ENCODE measurements at places on chromosomes 2 and 18. TPM values are rescaled to one million over a fixed set of nuclear protein-coding genes. Genes with fewer than 3 reads are reported as not detected.

DNA sequence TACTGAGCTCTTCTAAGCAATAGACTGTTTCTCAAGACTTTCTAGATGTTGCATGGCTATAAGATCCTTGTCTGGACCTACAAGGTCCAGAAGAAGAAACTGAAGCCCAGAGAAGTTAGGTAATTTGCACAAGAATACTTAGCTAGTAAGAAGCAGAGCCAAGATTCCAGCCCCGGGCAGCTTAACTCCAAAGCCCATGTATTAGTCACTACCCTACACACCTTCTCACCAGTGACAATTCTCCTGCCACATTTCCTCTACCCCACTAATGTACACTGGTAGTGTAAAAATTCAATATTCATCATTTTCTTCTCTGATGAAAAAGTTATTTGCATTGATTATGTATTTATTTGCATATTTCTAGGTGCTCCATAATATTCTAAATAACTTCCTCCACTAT lies 95.5 kb upstream of the CREB1 start:
- DNase-seq, result no peak

- no peak for DNase-seq
These were observed 8.6 kb upstream of the SOCS6 start for GRCh38 chr18:70280007-70280925.

Gene GPR75
- 0.29 TPM for polyA plus RNA-seq

- no peak for DNase-seq
These were observed 41.5 kb upstream of the MAP3K20 start for GRCh38 chr2:173034143-173034542.

GRCh38 chr2:11481789-11482472 lies 16.0 kb upstream of the E2F6 start:
- DNase-seq, result no peak

DNA sequence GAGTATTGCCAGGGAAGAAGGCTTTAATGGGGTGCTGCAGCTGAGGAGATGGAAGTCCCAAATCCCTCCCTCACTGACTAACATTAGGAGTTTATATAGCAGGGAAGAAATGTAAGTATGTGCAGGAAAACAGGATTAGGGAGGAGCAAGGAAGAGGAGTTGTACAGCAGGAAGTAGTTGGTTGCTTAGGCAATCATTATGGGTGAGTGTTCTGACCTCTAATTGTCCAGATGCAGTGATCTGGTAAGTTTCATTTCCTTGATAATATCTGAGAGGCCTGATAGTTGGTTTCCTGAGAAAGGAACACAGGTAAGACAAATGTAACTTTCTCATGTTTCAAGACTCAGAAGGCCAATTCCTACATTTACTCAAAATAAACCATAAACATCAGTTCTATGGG lies 331.9 kb upstream of the GULP1 start:
- DNase-seq, result no peak

GRCh38 chr2:85250045-85250444 lies 77.7 kb downstream of the TGOLN2 start:
- DNase-seq, result no peak

- no peak for DNase-seq
These were observed 291.0 kb upstream of the DOK6 start for GRCh38 chr18:69109686-69110085.

DNA sequence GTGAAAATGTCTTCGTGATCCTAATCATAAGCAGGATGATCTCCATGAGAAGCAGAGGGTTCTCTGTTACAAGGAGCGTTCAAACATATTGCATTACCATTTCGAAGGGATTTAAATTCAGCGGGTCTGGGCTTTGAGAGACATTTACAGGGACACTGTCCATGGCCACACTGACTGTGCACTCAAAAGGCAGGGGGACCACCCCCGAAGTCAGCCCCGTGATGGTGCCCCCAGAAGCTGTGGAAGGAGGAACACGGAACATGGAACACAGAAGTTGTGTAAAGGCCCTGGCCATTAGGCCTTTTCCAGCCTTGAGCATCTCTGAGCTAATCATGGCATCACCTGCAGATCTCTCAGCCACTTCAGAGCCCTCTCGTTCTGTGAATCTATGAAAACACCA lies 268.4 kb upstream of the MYT1L start:
- no peak for DNase-seq

Gene KCNJ13
- not detected for polyA plus RNA-seq

- DNase-seq, result peak; percentile 82
These were observed 42.7 kb downstream of the ODC1 start for GRCh38 chr2:10405448-10405847.

- DNase-seq, result no peak
These were observed 266.3 kb upstream of the SLC14A2 start for GRCh38 chr18:45349019-45349418.

Gene C1D
- polyA plus RNA-seq, result 42.5 TPM

DNA sequence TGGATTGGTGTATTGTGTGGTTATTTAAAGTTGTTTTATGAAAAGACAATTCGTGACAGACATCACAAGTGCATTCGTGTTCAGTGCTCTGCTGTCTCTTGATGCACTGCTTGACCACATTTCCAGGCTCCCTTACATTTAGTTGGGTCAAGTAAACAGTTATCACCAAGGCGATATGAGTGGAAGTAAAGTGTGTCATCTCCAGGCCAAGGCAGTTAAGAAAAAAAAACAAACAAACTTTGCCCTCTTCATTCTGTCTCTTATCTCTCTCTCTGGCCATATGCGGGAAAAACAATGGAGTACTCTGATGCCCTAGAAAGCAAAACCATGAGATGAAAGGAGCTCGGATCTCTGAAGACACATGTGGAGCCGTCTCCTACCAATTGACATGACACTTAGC lies 131.1 kb downstream of the DSEL start:
- DNase-seq, result no peak

- DNase-seq, result no peak
These were observed 167.6 kb downstream of the DCDC2C start for GRCh38 chr2:3871002-3871401.

Gene SLC9A4
- not detected for polyA plus RNA-seq

Gene HEATR5B
- 3.2 TPM for polyA plus RNA-seq

Gene LRRTM1
- not detected for polyA plus RNA-seq

Gene POMC
- polyA plus RNA-seq, result 2.7 TPM

DNA sequence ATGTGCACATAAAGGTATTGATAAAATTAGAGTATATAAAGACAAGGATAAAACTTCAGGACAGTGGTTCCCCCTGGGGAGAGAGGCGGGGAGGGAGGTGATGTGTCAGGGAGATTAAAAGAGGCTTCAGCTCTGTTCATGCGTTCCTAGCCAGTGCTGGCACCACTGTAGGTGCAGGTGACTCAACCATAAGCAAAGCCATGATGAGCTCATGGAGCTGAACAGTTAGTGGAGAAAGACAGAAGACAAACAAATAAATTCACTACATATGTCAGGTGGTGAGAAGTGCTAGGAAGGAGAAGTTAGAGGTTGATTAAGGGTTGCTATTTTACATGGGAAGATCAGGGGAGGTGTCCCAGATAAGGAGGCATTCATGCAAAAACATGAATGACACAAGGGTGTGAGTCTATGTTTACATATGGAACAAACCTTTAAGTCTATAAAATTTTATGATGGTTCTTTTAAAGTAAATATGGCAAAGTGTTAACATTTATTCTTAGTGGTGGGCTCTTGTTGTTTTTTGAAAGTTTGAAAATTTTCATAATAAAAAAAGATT lies 136.0 kb downstream of the ANKRD44 start:
- no peak for DNase-seq

All from psoas muscle (tissue), 8 donors.